ENCODE measurements at places on chromosomes 3 and 15.

DNA sequence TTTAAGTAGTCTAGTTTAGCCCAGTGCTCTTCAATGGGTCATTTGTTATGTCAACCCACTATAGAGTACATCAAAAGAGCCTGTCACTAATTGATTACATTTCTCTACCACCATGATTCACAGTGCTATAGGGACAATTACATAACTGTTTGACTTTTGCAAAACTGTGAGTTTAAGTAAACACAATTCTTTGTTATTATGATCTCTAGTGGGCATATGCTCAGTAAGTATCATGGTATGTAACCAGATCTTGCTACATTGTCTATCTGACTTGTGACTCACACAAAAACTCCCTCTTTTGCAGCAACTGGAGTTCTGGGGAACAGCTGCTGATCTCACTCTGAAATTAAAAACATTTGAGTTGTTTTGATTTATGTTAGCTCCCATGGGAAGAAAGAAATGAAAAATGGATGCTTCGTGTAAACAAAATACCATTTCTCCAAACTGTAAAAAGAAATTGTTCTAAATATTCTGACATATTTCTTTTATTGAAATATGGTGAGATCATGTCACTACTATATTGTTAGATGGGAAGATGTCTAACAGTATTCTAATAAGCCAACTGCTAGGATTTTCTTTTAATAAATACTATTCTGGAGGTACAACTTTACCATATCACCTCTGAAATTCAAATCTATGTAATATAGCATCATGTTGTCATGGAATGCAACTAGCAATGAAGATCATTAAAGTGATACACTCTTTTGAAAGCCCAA lies 470.4 kb downstream of the ROBO1 start:
- no peak for DNase-seq

- peak; percentile 52 for DNase-seq
Observed at GRCh38 chr15:68054628-68055223, 611 bp downstream of the PIAS1 start.

- DNase-seq: no peak
Observed at GRCh38 chr3:125126323-125126722, 70.5 kb upstream of the HEG1 start.

GRCh38 chr3:129082026-129082425 lies 21.4 kb downstream of the GP9 start:
- DNase-seq: no peak

DNA sequence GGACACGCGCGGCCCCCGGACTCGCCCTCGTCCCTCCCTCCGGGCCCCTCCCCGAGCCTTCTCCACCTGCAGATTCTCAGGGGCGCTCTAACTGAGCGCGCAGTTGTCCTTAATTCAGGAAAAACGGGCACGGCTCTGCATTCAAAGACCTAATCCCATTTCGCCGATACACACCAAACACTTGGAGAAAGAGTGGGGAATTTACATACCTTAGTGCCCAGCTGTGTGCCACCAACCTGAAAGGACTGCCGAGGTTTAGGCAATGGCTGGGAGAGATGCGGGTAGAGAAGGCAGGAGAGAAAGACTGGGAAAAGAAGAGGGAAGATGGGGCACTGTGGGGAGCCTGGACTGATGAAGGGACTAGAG lies 21.8 kb downstream of the IGDCC3 start:
- no peak for DNase-seq

DNA sequence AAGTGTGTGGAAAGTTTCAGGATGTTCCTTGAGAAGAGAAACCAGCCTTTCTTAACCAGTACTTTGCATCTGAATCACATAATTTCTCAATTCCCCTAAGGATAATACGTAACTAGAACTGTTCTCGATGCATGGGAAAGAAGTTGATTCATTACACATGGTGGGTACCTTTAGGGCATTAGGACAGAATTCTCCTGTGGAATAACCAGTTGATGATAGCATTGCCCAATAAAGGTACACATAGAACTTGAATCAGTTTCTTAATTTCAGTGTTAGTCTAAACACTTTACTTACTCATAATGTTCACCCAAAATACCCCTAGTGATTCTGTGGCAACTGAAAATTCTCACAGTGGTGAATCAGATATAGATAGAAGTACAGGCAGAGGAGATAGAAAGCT lies 1030.9 kb downstream of the ROBO1 start:
- no peak for DNase-seq

DNA sequence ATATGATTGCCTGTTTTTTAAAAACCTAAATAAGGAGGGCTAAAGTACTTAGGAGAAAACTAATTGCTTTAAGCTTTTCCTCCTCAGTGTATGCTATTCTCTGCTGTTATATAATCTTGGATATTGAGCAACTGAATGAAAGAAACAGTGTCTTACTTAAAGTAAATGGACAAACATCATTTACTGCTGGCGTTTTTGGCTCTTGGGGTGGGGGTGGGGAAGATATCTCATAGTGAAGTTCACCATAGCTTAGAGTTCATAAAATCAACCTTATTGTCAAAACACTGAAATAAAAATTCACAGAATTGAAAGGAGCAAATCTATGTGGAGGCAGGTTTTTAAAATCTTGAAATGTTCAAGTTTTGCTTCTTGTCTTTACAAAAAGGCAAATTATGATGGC lies 256.4 kb upstream of the SOX2 start:
- DNase-seq: no peak

GRCh38 chr3:80263260-80263659 lies 495.5 kb upstream of the ROBO1 start:
- DNase-seq: no peak

GRCh38 chr3:173410436-173410835 lies 12.9 kb downstream of the NLGN1 start:
- no peak for DNase-seq

- no peak for DNase-seq
Observed at GRCh38 chr3:126287536-126288241, 69.5 kb downstream of the KLF15 start.

GRCh38 chr3:133208184-133208583 lies 170.0 kb downstream of the TMEM108 start:
- DNase-seq: no peak

DNA sequence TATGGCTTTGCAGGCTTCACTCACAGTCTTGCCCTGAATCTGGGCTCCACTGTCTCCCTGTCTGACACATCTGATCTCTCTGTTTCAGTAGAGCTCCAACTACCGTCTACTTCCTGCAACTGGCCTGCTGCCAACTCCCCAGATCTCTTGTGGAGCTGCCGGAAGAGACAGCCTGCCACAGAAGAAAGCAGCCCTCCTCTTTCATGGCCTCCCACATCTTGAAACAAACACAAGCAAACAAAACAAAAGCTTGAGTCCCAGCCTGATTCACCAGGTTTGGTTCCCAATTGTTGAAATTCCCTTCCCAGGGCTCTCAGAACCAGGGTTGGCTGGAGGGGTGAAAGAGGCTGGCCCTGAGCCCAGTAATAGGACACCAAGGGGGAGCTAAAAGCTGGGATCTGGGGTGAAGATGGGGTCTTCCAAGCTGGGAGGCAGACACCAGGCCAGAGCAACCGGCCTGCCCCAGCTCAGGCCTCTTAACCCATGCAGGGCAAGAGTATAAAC lies 55.3 kb upstream of the CA12 start:
- DNase-seq: peak; percentile 69

GRCh38 chr3:115042351-115042750 lies 104.7 kb downstream of the ZBTB20 start:
- no peak for DNase-seq

GRCh38 chr15:80342148-80342547 lies 62.0 kb upstream of the ARNT2 start:
- DNase-seq: no peak

DNA sequence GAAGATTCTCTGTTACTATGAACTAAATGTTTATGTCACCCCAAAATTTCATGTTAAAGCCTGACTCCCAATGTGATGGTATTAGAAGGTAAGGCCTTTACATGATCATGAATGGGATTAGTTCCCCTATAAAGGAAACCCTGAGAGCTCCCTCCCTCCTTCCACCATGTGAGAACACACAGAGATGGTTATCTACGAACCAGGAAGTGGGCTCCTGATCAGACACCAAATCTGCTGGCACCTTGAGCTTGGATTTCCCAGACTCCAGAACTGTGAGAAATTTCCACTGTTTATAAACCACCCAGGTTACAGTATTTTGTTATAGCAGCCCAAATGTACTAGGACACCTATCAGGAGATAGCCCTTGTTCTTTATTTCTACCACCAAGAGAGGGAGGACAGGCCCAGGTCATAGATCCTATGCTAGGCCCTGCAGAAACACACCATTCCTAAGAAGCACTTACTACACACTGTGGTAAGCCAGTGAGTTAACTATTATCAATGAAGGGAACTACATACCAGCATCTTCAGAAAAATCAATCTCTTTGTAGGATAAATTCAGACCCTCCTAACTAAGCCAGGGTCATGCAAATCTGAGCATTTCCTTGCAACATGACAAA lies 59.0 kb downstream of the PRKAR2A start:
- DNase-seq: no peak

DNA sequence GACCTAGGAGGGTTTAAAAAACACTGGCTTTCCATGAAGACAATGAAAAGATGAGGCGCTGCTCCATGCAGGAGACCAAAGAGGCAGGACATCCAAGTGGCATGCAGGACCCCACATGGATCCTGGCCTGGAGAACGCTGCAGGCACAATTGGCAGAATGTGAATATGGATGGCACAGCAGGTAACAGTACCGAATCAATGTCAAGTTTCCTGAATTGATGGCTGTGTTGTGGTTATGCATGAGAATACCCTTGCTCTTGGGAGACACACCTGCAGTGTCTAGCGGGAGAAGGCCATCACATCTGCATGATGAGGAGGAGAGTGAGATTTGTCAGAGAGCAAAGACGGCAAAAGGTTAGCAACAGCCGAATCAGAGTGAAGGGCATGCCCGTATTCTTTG lies 74.3 kb upstream of the SEC13 start:
- no peak for DNase-seq

- DNase-seq: no peak
Observed at GRCh38 chr15:53675832-53676231, 83.6 kb downstream of the WDR72 start.

GRCh38 chr3:48919215-48920138 lies 835 bp downstream of the ARIH2 start:
- DNase-seq: peak; percentile 69

GRCh38 chr3:155370198-155370597 lies 76.7 kb upstream of the STRIT1 start:
- no peak for DNase-seq

- no peak for DNase-seq
Observed at GRCh38 chr3:73150369-73151130, 89.1 kb downstream of the EBLN2 start.
